ENCODE measurements at places on chromosomes 12 and 14.

DNA sequence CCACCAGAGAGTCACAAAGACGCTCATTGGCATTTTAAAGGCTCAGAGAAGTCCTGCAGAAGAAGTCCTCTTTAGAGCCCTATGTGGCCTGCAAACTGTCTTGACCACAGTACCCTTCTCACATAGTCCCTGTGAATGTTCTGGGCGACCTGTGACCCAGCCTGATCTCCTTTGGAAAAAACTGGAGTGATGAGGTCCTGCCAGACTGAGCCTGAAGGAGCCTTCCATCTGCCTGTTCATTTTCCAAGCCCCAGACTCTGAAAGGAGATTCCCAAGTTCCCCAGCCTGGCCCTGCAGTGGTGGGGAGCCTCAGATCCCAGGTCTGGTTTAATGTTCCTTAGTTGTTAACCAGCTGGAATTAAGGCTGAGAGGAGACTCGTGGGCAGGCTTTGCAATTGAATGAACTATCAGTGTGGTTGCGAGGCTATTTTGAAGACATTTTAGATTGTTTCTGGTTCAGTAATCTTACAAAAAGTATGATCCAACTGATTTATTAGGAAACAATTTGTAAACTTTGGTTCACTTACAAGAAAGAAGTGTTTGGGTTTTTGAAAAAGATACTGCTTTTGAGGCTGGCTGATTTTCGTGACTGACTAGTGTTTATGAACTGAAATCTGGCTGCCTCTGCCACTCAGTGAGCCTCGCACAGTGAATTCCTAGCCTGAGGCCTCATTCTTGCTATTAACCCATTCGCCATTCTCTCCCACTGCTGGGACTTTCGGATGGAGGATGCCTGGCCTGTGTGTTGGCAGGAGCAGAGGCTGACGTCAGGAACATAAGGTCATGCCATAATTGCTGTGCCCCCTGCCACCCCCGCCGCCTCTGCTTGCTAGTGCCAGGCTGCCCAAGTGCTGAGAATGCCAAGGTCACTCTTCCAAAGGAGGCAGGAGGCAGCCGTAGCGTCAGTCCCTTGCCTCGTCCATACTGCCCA, 249.0 kb downstream of the CACNA1C start:
- DNase-seq = no peak

- no peak for DNase-seq
Measured at GRCh38 chr12:11969437-11970154, 101.1 kb upstream of the BCL2L14 start.

DNA sequence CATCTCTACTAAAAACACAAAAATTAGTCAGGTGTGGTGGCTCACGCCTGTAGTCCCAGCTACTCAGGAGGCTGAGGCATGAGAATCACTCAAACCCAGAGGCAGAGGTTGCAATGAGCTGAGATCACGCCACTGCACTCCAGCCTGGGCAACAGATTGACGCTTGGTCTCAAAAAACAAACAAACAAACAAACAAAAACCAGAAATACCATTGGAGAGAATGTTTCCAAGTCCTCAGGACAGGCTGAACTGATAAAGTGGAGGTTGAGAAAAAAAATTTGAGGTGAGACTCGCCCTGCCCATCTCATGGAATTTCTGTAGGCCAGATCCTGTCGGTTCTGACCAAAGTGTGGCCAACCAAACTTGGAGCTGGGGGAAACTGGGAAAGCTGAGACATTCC, 30.6 kb upstream of the NFYB start:
- no peak for DNase-seq

DNA sequence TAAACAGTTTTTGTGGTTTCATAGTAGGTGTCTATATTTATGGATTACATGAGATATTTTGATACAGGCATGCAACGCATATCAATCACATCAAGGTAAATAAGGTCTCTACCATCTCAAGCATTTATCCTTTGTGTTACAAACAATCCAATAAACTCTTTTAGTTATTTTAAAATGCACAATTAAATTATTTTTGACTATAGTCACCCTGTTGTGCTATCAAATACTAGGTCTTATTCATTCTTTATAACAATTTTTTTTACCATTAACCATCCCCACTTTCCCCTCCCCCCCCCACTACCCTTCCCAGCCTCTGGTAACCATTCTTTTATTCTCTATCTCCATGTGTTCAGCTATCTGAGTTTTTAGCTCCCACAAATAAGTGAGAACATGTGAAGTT, 175.7 kb upstream of the FBXO33 start:
- no peak for DNase-seq

GRCh38 chr12:128381946-128382345, 115.0 kb downstream of the TMEM132C start:
- no peak for DNase-seq

DNA sequence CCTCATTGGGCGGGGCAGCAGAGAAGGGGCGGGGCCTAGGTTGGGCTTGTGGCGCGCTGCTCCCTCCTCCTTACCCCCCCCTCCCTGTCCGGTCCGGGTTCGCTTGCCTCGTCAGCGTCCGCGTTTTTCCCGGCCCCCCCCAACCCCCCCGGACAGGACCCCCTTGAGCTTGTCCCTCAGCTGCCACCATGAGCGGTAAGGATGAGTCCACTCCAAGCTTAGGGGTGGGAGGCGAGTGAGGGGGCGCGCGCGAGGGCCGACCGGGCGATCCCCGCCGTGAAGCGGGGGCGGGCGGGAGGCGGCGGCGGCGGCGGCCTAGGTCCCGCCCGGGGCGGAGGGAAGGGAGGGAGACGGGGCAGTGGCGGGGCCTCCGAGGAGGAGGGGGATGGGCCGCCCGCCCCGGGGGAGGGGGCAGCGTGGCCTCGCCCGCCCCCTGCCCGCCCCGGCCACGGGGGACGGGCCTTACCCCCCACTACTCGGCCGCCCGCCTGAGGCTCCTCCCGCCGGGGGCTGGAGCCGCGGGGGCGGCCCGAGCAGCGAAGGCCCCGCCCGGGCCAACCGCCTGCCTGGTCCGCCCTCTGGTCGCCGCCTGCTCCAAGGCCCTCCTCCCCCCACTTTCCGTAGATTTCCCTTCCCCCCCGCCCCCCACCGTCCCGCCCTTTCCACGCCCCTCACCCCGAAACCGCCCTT, at the start of gene SP1:
SP1 (plus strand) TSS at position 73 of the 690 bp plus-strand sequence; CDS start at position 189, 116 bp downstream.
- DNase-seq = peak; percentile 82

DNA sequence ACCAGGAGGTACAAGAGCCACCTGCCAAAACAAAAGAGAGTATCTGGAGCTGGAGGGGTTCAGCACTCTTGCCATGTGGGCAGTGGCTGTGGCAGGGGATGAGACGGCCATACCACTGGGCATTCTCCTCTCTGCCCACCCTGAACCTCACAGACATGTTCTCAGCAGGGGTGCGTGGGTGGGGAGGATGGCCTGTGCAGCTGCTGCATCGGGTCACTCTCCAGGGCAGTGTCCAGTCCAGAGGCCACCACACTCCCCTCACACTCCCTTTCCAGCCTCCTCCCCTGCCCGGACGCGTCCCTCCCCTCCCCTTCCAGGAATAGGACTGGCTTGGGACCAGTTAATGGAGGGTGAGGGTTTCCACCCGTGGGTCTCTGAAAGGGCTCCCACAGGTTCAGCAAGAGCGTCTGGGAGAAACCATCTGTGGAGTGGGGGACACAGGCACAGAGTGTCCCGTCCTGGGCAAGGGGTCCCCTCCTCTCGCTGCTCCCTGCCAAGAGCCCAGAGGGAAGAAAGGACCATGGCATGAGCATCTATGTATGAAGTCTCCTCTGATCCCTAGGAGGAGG, 501 bp downstream of the C1R start:
- DNase-seq = no peak

GRCh38 chr12:51393676-51394545, 2.7 kb upstream of the GALNT6 start:
- peak; percentile 20 for DNase-seq

DNA sequence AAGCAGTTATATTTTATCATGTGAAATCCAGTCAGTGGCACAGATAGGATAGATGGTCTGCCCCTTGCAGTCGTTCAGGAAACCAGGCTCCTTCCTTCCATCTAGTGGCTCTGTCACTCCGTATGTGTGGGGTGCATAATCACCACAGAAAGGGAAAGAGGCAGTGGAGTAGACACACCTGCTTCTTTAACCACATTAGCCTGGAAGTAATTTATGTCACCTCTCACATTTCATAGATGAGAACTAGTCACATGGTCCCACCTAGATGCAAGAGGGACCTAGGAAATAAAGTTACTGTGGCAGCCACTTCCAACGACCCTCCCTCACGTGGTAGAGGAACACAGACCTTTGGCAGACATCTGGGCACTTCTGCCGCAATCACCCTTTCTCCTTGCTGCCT, 14.2 kb upstream of the RNU6-8 start:
- no peak for DNase-seq

DNA sequence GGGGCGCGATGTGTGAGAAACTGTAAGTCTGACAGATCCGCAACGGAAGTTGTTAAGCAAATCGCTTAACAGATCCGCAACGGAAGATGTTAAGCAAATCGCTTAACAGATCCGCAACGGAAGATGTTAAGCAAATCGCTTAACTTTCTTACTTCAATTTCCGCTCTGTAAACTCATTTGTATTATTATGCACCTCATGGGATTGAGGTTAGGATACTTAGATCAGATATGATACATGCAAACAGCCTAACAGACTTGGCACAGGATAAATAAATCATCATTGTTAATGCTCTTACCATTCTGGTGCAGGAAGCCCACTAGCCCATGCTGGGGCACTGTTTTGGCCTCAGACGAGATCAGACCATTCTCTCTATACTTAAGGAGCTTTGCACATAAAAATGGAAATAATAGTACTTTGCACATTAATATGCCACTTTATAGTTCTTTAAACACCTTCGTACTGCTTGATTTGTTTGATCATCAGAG, 399 bp downstream of the NCAPD2 start:
- no peak for DNase-seq

DNA sequence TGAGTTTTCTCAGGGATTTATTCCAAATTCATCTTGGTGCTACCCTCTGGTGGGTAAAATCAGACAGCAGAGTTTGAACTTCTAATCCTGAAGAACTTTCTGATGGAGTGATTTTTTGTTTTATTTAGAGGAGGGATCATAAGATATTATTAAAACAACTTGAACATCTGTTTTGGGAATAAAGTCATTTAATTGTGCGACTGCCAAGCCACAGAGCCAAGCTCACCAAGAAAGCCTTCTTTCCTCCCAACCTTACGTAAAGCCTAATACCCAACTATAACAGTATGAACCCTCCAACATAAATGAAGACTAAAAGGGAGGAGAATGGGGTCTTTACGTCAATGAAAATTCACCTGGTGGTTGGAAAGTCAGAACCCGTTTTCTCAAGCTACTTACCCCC, 205.5 kb upstream of the IGF1 start:
- no peak for DNase-seq

DNA sequence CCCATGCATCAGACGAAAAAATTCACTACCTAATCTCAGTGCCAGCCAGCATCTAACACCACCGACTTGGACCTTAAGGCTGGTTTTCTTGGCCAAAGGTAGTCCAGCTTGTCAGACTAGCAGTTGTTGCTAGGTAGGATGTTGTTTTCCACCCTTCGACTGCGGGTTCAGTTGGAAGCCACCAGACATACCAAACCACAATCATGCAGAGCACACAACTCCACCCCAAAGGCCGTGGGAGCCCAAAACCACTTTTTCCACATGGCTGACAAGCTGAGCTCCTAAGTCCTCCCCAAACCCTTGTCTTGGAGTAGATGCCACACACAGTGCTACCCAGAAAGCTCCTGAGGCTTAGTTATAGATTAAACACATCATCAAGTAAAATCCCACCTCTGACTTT, 46.8 kb downstream of the LRIG3 start:
- DNase-seq = no peak

GRCh38 chr12:108973629-108974152, 47.2 kb downstream of the SVOP start:
- no peak for DNase-seq

GRCh38 chr12:64611341-64612284, 1.3 kb downstream of the RASSF3 start:
- no peak for DNase-seq

DNA sequence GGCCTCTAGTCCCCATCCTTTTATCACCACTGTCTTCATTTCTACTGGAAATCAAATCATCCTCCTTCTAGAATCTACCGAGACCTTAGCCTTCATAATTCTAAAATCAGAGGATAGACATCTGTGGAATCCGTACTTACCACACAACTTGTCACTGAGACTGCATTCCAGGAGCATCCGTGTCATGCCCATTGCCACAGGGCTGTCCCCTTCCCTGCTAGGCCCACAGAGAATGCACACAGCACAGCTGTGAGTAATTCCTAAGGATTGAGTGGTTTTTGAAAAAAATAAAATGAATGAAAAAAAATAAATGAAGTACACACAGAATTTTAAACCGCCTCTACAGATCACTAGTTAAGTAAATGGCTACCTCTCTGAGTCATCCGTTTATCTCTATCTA, 21.0 kb upstream of the MAGOHB start:
- no peak for DNase-seq

DNA sequence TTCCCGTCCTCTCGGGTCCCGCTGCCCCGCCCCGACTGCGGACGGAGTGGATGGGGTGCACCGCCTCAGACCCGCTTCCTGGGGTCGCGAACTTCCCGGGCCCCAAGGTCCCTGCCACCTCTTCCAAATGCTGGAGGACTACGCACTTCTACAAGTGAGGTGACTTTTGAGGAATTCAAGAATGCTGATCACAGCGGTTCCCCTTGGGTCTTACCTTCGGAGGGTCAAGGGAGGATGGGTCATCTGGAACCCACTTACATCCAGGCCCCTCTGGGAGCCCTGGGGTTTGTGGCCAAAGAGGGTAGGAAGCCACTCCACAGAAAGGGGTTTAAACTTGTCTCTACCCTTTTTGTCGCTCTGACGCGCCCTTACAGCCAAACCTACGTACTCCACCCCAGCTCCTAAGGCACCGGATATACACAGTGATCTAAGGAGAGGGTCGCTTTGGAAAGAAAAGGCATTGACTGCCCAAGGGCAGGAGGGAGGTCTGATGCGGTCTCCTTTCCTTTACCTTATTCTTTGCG, 532 bp upstream of the PRKD1 start:
- no peak for DNase-seq

DNA sequence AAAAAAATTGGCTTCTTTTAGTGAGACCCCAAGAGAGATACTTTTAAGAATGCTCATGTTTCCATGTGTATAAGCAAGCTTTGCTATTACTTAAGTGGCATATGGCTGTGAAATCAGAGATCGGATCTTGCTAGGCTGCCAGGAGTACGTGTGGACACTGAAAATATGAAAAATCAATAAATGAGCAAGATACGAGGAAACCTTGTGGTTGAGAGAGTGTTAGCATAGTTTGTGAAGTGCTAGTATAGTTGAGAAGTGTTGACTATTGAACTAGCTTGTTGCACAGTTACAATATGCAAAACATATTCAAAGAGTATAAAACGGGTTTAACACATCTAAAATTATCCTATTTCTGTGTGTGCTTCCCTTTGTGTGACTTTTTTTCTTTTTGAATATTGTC, 230.9 kb upstream of the NOVA1 start:
- DNase-seq = no peak

GRCh38 chr14:87170179-87170578, 822.8 kb downstream of the GALC start:
- no peak for DNase-seq

- no peak for DNase-seq
Measured at GRCh38 chr14:71472356-71473340, 459.6 kb upstream of the RGS6 start.

- no peak for DNase-seq
Measured at GRCh38 chr12:67436230-67436629, 167.1 kb downstream of the CAND1 start.
